PC-9 (cell line): ENCODE measurements at places on chromosomes 5 and 9. TPM values are rescaled to one million over a fixed set of nuclear protein-coding genes. Genes with fewer than 3 reads are reported as not detected.

DNA sequence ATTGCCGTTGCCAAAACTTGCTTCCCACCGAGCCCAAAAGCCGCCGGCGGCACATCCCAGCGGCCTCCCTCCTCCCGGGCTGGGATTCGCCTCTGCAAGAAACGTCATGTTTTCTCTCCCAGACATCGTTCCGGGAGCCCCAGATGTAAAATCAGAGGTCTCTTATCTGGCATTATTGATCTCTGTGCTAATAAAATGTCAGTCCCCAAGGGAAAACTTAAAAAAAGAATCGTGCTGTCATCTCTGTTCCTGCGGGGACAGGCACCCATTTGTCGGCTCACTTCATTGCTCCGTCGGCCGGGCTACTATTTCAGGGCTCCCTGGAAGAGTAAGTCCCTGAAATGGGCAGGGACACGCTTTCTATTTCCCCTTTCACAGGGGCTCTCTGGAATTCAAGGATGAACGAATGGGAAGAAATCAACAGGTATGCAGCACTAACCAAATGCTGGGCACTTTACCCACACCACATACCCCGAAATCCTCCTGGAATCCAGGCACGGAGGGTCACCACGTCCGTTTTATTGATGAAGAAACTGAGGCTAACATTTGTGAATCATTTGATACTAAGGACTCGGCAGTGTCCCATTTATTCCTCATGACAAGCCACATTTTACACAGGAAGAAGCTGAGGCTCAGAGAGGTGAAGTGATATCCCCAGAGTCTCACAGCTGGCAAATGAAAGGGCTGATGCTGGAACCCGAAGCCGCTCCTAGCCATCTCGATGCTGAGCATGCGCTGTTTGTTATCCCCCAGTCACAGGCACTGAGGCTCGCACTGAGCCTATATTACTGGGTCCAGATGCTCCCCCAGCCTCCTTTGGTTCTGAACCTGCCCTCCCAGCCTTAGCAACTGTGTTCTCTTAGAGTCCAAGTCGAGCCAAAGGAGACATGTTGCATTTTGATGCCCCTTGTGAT, 35.7 kb upstream of the MSX2 start:
- no peak overlapping the region for H3K27ac ChIP-seq
- H3K4me3 ChIP-seq, result no peak overlapping the region
- no peaks in the 10 kb centered on the region for H3K4me1 ChIP-seq
- H3K27me3 ChIP-seq, result peaks cover 90% of the 10 kb centered on the region
- H3K36me3 ChIP-seq, result no peaks in the 10 kb centered on the region
- no peak for DNase-seq

GRCh38 chr5:128772356-128772755, 192.9 kb upstream of the SLC27A6 start:
- H3K27me3 ChIP-seq, result no peaks in the 10 kb centered on the region
- H3K4me1 ChIP-seq, result no peaks in the 10 kb centered on the region
- H3K36me3 ChIP-seq, result no peaks in the 10 kb centered on the region
- no peak overlapping the region for H3K4me3 ChIP-seq

DNA sequence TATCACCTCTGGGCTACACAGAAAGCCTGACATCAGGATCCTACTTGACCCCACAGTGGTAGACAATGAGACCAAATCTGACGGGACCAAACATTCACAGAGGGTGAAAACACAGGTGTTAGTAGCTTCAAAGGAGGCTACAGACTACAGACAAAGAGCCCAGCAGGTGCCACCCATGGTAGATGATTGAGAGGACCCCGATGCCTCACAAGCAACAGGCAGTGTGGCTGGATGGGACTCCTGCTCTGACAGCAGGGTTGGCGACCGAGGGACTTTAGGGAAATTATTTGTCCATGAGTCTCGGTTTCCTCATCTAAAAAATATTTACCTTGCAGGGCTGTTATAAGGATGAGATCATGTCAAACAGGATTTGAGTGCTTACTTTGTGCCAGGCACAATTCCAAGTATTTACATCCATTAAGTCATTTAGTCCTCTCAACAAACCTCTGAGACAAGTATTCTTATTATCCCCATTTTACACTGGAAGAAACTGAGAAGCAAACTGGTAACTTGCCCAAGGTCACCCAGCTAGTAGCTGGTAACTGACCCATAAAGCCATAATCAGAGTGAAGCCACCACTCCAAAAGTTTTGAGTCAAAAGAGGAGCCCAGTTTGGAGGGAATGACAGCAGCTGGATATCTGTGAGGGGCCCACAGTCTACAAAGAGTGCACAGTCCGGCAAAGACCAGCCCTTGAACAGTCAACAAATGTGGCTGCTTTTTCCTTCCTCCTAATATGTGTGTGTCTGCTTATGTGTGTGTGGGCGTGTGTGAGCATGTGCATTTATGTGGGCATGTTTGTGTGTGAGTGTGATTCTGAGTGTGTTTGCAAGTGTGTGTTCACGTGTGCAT, 502.0 kb downstream of the BNC2 start:
- peaks cover 37% of the 10 kb centered on the region for H3K4me1 ChIP-seq
- peak overlapping the region; percentile 96 for H3K27ac ChIP-seq
- peak; percentile 87 for DNase-seq
- no peaks in the 10 kb centered on the region for H3K36me3 ChIP-seq

- no peaks in the 10 kb centered on the region for H3K27me3 ChIP-seq
- H3K4me3 ChIP-seq, result no peak overlapping the region
- no peak overlapping the region for H3K27ac ChIP-seq
- DNase-seq, result no peak
- peaks cover 10% of the 10 kb centered on the region for H3K36me3 ChIP-seq
Observed at GRCh38 chr5:177537389-177538361, 16.7 kb downstream of the FAM193B start.

DNA sequence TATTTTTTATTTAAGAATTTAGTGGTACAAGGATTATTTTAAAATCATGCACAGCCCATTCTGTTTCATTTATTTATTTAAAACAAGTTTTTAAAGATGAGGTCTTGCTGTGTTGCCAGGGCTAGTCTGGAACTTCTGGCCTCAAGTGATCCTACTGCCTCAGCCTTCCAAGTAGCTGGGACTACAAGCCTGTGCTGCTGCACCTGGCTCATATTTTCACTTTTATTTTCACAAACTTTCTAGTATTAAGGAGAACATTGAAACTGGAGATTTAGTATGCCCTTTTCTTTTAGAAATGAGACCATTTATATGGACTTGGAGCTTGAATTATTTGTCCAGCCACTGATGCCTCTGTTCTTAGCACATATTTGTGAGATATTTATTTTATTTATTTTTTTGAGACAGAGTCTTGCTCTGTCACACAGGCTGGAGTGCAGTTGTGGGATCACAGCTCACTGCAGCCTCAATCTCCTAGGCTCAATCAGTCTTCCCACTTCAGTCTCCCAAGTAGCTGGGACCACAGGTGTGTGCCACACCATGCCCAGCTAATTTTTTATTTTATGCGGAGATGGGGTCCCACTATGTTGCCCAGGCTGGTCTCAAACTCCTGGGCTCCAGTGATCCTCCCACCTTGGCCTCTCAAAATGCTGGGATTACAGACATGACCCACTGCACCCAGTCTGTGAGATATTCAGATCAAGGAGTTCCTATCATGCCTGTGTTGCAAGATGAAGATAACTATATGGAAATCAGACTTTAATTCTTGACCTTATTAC, 7.4 kb downstream of the DMXL1 start:
- no peaks in the 10 kb centered on the region for H3K27me3 ChIP-seq
- H3K4me3 ChIP-seq, result no peak overlapping the region
- H3K27ac ChIP-seq, result no peak overlapping the region

GRCh38 chr5:40021007-40021406, 596.2 kb upstream of the DAB2 start:
- no peaks in the 10 kb centered on the region for H3K36me3 ChIP-seq
- H3K27me3 ChIP-seq, result no peaks in the 10 kb centered on the region
- DNase-seq, result no peak

DNA sequence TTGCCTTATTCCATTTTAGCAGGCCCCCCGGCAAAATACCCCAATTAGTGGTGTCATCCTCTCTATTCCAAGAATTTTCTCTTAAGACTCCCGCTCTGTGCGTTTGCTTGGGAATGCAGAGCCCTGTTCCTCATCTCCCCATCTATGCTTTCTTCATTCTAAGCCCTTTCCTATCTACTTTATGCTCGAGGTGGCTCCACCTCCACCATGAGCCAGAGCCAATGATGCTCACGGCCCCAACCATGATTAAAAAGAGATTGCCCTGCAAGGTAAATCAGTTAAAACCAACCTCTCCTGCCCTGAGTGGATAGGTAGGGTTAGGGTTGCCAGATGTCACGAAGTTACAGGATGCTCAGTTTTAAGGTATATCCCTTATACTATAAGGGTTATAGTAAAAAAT, 677 bp upstream of the TXNDC15 start:
- 0 out of 2 replicates have a peak, but pooled peaks cover 8% of the 10 kb centered on the region for H3K4me1 ChIP-seq
- no peaks in the 10 kb centered on the region for H3K27me3 ChIP-seq
- peak overlapping the region; percentile 85; the same call in 1 of the 2 replicates for H3K4me3 ChIP-seq
- H3K36me3 ChIP-seq, result 0 out of 2 replicates have a peak, but pooled peaks cover 2% of the 10 kb centered on the region
- H3K27ac ChIP-seq, result no peak overlapping the region

- no peak overlapping the region for H3K27ac ChIP-seq
- H3K36me3 ChIP-seq, result no peaks in the 10 kb centered on the region
- H3K4me3 ChIP-seq, result no peak overlapping the region
- DNase-seq, result no peak
- H3K27me3 ChIP-seq, result no peaks in the 10 kb centered on the region
Observed at GRCh38 chr5:137268646-137269045, 230.5 kb downstream of the SPOCK1 start.

GRCh38 chr9:13478639-13479038, 199.1 kb upstream of the MPDZ start:
- no peak overlapping the region for H3K4me3 ChIP-seq
- H3K4me1 ChIP-seq, result no peaks in the 10 kb centered on the region
- H3K27me3 ChIP-seq, result no peaks in the 10 kb centered on the region
- H3K36me3 ChIP-seq, result no peaks in the 10 kb centered on the region

DNA sequence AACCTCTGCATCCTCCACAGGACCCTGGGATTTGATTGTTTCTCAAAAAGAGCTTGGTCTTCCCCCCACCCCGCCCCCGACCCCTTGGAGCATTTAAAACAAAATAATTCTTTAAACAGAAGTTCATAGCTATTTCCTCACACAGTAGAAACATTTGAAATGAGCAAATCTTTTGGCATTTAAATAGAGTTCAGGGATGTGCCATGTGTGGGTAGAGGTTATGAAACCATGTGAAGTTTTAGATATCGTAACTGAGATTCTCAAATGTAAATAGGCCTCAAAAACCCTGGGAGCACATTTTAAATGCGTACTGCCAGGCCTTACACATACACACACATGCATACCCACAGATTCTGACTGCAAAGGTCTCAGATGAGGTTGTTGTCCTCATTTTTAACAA, 66.5 kb downstream of the EPB41L4B start:
- no peaks in the 10 kb centered on the region for H3K27me3 ChIP-seq
- peaks cover 66% of the 10 kb centered on the region for H3K4me1 ChIP-seq
- peak overlapping the region; percentile 1; the same call in 1 of the 2 replicates for H3K4me3 ChIP-seq
- DNase-seq, result no peak
- peak overlapping the region; percentile 95 for H3K27ac ChIP-seq

DNA sequence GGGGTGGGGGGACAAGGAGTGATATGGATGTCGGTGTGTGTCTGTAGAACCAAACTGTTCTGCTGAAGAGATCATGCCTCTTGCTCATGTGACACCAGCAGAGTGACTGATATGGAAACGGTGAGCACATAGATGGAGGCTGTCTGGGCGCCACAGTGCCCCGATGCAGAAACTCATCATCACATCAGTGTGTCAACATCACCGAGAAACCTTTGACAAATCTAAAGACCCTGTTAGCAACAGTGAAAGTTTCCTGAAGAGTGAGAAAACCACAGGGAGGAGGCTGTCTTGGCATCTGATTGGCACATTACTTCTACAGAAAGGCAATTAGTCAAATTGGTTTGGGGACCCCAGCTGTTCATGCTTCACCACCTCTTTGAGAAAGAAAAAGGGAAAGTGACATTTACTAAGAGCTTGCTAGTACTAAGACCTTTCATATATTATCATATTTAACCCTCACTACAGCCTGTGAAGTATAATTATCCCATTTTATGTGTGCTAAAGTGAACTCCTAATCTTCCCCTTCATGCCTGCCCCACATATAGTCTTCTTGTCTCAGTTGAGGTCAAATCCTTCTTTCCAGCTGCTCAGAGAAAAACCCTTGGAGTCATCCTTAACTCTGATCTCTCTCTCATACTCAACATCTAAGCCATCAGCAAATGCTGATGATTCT, 25.6 kb downstream of the CSF2 start:
- H3K36me3 ChIP-seq, result no peaks in the 10 kb centered on the region
- no peak overlapping the region for H3K4me3 ChIP-seq
- no peak for DNase-seq
- H3K4me1 ChIP-seq, result peaks cover 66% of the 10 kb centered on the region
- H3K27me3 ChIP-seq, result no peaks in the 10 kb centered on the region

DNA sequence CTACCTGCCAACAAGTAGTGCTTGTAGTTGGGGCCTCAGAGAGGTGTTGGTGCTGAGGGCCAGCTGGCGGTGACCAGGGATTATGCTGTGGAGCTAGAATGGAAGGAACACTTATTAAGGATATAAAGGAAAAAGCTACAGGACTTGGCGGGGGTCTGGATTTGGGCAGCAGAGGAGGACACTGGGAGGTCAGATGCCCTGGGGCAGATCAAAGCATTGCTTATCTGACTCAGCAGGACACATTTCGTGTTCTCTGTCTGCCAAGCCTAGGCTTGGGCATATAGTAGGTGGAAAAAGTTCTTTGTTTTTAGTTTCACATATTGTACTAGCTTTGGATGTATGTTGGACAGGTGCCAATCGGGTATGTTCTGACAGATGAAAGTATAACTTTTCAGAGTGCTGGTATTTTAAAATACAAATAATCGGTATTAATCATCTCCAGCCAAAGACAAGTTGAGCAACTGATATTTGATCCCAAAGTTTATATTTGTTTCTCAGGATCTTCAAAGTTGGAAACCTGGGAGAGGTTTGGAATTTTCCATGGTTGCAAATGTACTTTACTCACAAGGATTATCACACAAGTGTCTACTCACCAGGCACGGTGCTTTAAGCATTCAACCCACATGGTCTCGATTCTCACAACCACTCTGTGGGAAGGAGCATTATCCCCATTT, 69.4 kb downstream of the IQGAP2 start:
- no peak for DNase-seq
- no peak overlapping the region for H3K4me3 ChIP-seq

- DNase-seq, result no peak
- no peaks in the 10 kb centered on the region for H3K36me3 ChIP-seq
- H3K4me1 ChIP-seq, result no peaks in the 10 kb centered on the region
Observed at GRCh38 chr5:180648658-180649296, 623 bp downstream of the FLT4 start.

The SSNA1 gene
- total RNA-seq, result 98.7 and 109 TPM in 2 replicates

The BRD3OS gene
- 23.7 and 26.2 TPM in 2 replicates for total RNA-seq

The ABLIM3 gene
- total RNA-seq, result 101 and 111 TPM in 2 replicates
